Stimulated activated CD8-positive, alpha-beta memory T cell treated with anti-CD3 and anti-CD28 coated beads, Interleukin-2, amount 100 ng/mL, for 1 hour (primary cell): ENCODE measurements at places on chromosomes 4 and X.

DNA sequence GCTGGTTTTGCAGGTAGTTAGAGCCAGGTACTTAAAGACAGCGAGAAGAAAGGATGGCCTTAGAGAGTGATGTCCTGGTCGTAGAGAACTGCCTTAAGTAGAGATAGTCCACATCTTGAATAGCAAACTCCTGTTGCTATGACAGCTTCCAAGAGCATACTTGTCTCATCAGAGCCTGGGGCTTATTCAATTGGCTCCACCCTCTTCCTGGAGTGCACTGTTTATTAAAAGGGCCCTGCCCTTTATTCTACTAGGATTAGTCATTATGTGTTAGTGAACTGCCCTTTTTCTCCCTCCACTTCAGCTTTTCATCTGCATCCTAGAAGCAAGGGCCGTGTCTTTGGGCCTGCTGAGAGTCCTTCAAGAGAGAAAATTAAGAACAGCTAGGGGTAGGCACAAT is 94.5 kb upstream of the EOLA2 start:
- DNase-seq, result no peak

DNA sequence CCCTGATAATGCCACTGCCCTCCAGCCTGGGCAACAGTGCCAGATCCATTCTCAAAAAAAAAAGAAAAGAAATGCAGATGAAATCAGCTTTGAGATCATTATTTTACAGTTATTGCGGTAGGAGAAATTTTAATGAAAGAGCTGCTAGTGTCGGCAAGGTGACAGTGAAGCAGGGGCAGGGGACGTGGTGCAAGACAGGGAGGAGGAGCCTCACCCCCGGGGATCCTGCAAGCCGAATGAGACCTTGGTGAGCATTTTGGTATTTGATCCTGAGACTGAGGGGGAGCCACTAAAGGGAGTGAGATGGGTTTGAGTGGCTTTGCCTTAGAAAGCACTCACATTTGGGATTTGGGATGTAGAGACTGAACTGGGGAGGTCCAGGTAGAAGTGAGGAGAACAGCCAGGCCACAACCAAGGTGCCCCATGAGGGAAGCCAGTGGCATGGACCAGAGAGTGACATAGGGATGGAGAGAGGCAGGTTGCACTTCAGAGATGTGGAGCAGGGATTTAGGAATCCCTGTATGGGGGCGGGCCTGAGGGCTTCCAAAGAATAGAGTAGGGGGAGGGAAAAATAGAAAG is 23.6 kb downstream of the RBM10 start:
- DNase-seq, result no peak

GRCh38 chrX:39508300-39508692 is 589.5 kb downstream of the BCOR start:
- DNase-seq, result no peak

- DNase-seq, result no peak
Observed at GRCh38 chr4:102328045-102328444, 17.2 kb downstream of the SLC39A8 start.

DNA sequence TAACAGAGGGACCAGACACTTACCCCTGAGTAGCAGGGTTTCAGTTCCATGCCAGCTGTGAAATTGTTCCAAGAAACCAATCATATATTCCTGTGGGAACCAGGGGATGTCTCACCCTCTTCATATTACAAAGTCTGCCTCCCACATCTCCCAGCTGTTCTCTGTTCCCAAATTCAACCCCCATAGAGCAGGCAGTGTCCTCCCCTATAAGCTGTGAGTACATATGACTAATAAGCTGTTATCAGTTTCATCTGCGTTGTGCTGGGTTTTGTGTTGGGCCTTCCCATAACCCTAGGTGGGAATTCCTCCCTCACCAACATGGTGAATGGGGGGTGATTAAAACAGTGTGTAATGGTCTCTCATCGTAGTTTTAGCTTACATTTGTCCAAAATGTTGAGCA is 41.0 kb downstream of the CEP44 start:
- no peak for DNase-seq

GRCh38 chr4:15238720-15239119 is 189.1 kb upstream of the C1QTNF7 start:
- no peak for DNase-seq

- DNase-seq, result no peak
Observed at GRCh38 chr4:26337612-26338011, 16.8 kb downstream of the RBPJ start.

- DNase-seq, result no peak
Observed at GRCh38 chrX:1476682-1477081, 24.0 kb upstream of the ASMTL start.

DNA sequence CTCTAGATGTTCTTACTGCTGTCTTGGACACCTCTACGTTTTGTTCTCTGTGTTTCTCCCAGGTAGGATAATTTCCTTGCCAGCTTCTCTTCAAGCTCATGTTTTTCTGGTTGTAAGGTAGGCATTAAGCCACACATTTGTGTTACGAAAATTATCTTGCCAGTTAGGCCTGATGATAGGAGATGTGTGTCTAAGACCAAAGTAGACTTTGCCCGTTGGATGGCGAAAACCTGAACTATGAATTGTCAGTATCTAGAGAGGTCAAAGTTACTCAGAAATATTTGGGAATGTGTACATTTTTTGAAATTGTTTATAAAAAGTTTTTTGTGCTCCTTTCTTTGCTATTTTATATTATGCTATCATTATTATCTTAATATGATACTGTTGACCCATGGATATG is 72.8 kb downstream of the FHIP1A start:
- no peak for DNase-seq

DNA sequence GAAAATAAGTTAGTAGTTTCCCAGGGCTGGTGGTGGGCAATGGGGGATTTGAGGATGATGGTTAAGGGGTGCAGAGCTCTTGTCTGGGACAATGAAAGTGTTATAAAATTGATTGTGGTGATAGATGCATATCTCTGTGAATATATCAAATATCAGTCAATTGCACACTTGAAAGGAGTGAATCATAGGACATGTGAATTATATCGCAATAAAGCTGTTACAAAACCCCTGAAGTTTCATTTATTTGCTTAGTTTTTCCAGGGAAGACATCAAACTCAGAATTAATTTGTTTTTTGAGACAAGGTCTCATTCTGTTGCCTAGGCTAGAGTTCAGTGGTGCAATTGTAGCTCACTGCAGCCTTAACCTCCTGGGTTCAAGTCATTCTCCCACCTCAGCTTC is 17.9 kb upstream of the YIPF6 start:
- DNase-seq, result no peak

- no peak for DNase-seq
Observed at GRCh38 chr4:91621446-91621845, 682.3 kb upstream of the GRID2 start.

DNA sequence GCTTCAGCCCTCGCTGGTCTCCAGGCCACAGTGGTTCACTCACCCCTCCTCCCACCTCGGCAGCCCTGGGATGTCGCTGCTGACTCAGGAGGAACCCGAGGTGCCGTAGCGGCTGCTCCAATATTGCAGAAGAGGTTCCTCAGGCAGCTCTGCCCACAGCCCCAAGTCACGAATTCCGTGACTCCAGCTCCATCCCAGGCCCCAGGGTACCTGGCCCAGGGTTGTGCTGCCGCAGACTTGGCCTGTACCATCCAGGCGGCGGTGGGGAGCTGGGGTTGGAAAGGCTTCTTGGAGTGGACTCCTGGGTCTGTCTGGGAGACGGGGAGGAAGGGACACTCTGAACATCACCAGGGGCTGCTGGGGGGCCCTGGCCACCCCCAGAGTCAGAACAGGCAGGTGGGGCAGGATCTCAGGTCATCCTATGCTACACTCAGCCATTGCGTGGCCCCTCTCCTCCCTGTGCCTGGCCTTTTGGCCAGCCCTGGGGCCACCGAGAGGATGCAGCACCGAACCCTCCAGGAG is 728 bp upstream of the HGFAC start:
- DNase-seq, result no peak

GRCh38 chrX:24231641-24232179 is 82.2 kb downstream of the SUPT20HL2 start:
- DNase-seq, result no peak

GRCh38 chr4:113614414-113614813 is 147.1 kb downstream of the CAMK2D start:
- DNase-seq, result no peak

- no peak for DNase-seq
Observed at GRCh38 chr4:103415801-103416200, 217.7 kb upstream of the CENPE start.

GRCh38 chrX:30065226-30065625 is 150.1 kb upstream of the MAGEB2 start:
- no peak for DNase-seq

- DNase-seq, result no peak
Observed at GRCh38 chr4:70589785-70590184, 2.3 kb upstream of the AMBN start.

DNA sequence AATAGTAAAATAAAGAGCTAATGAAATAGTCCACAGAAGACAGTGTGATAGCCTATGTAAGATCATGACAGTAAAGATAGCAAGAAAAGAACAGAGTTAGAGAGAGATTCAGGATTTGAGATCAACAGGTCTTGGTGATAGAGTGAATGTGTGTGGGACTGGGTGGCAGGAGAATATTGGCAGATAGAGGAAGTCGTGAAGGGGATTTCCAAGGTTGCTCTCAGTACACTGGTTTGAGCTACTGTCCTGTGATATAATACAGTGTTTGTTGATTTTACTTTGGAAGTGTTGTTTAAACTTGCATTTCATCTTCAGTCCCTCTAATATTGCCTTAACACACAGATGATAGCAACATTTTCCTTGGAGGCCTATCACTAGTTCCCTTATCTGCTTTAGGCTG is 44.1 kb downstream of the DTHD1 start:
- DNase-seq, result no peak

DNA sequence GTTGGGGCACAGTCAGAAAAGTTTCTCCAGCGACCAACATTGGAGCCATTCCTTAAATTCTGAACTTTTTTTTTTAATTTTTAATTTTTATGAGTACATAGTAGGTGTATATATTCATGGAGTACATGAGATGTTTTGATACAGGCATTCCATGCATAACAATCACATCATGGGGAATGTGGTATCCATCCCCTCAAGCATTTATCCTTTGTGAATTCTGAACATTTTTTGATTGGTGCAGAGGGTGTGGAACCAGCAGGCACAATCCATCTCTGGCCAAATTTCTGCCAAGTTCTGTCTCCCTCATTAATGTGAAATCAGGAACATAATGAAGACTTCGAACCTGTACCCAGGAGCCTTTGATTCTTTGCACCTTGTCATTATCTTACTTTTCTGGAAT is 267.0 kb downstream of the FRMPD4 start:
- no peak for DNase-seq

DNA sequence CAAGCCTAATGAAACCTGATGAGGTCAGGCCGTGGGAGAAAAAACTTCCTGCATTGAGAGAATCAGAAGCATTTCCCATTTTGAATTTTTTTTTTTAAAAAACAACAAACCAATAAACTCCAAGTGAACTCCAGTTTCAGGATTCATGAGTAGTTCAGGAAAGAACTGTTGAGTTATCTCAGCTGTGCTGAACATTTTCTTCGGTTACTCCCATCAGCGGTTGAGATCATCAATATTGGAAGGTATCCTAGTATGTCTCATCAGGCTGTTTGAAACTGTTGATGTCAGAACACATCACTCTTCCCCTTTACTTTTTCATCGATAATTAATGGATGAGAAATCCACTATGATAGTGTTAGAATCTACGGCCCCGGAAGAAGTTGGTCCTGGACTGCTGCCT is 82.4 kb upstream of the ADGRG2 start:
- no peak for DNase-seq

- no peak for DNase-seq
Observed at GRCh38 chr4:101258883-101259282, 88.4 kb downstream of the PPP3CA start.
